ENCODE measurements at places on chromosomes 16 and 17. TPM values are rescaled to one million over a fixed set of nuclear protein-coding genes. Genes with fewer than 3 reads are reported as not detected.

The FAM171A2 gene
- total RNA-seq, result 52.0 TPM

The CDRT15 gene
- total RNA-seq, result not detected

The ITFG1 gene
- total RNA-seq, result 91.5 TPM

The SMIM36 gene
- total RNA-seq, result 3.7 TPM

The MPV17L gene
- 12.5 TPM for total RNA-seq

The PSMD12 gene
- 46.6 TPM for total RNA-seq

The PARD6A gene
- 6.8 TPM for total RNA-seq

The KRTAP3-2 gene
- not detected for total RNA-seq

The RNF43 gene
- total RNA-seq, result 4.8 TPM

The LCMT1 gene
- total RNA-seq, result 36.8 TPM

The YWHAE gene
- total RNA-seq, result 1,088 TPM

The CSH1 gene
- total RNA-seq, result not detected

The TRPV3 gene
- total RNA-seq, result 0.55 TPM

The TVP23B gene
- 61.5 TPM for total RNA-seq

The PPP1R1B gene
- total RNA-seq, result 10.2 TPM

The CSH2 gene
- total RNA-seq, result not detected

The TSNAXIP1 gene
- total RNA-seq, result 5.2 TPM

The CHAD gene
- total RNA-seq, result 1.4 TPM

The CENPV gene
- total RNA-seq, result 64.7 TPM

The ENPP7 gene
- not detected for total RNA-seq

The CCL18 gene
- total RNA-seq, result not detected

The SLC5A11 gene
- not detected for total RNA-seq

The KCNH4 gene
- not detected for total RNA-seq

The FAM20A gene
- total RNA-seq, result 7.8 TPM

The SCGB1C2 gene
- not detected for total RNA-seq

The FOXC2 gene
- 2.8 TPM for total RNA-seq

The SLC52A1 gene
- total RNA-seq, result not detected

The TMEM219 gene
- total RNA-seq, result 30.3 TPM

The SYCE1L gene
- total RNA-seq, result 6.0 TPM

The SEPTIN12 gene
- not detected for total RNA-seq

Measured in camera-type eye (tissue), 1 donor.